Right ventricle myocardium superior (tissue), 1 donor: ENCODE measurements at places on chromosomes 4 and X. TPM values are rescaled to one million over a fixed set of nuclear protein-coding genes. Genes with fewer than 3 reads are reported as not detected.

The NSDHL gene
- total RNA-seq, result 19.0 TPM

DNA sequence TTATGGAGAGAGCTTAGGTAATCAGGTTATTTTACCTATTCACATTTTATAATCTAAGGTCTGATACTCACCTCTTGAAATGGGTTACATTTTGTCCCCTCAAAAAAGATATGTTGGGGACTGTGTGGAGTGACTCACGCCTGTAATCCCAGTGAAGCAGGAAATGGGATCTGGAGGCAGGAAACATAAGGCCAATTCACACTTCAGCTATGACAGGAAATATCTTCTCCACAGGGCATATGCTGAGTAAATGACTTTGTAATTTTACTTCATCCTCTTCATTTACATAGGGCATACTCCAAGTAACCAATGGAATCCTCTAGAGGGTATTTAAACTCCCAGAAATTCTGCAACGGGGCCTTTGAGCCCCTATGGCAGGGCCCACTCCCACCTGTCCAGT, 54.8 kb upstream of the ZMAT1 start:
- no peak for DNase-seq

The ARMCX2 gene
- 31.7 TPM for total RNA-seq

DNA sequence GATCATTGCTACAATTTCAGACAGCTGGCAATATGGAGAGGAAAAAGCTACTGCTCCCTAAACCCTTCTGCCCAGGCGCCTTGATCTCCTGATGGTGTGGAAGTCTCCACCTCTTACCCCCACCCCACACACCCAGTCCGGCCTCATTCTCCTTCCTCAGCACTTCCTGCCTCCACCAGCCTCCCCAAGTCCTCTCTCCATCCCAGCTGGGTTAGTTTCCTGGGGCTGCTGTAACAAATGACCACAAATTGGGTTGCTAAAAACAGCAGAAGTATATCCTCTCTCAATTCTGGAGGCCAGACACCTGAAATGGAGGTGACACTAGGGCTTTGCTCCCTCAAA, 1.1 kb upstream of the CCNQ start:
- DNase-seq, result no peak

DNA sequence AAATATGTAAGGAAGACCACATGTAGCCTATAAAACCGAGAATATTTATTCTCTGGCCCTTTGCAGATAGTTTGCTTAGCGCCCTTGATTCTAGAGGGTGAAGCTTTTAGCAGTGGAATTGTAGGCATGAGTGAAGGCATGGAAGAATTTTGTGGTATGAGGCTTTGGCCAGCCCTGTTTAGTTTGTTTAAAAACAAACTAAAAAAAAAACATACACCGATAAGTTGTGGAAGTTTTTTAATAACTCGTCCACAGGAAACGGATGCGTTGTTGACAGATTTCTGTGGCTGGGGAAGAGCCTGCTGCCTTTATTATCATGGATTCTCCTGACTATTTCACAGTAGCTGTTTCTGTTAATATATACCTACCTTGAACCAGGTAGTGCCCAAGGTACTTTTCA, 194.7 kb upstream of the LNX1 start:
- no peak for DNase-seq

- no peak for DNase-seq
Measured at GRCh38 chr4:100287534-100287933, 97.3 kb upstream of the DDIT4L start.

The SPANXC gene
- not detected for total RNA-seq

DNA sequence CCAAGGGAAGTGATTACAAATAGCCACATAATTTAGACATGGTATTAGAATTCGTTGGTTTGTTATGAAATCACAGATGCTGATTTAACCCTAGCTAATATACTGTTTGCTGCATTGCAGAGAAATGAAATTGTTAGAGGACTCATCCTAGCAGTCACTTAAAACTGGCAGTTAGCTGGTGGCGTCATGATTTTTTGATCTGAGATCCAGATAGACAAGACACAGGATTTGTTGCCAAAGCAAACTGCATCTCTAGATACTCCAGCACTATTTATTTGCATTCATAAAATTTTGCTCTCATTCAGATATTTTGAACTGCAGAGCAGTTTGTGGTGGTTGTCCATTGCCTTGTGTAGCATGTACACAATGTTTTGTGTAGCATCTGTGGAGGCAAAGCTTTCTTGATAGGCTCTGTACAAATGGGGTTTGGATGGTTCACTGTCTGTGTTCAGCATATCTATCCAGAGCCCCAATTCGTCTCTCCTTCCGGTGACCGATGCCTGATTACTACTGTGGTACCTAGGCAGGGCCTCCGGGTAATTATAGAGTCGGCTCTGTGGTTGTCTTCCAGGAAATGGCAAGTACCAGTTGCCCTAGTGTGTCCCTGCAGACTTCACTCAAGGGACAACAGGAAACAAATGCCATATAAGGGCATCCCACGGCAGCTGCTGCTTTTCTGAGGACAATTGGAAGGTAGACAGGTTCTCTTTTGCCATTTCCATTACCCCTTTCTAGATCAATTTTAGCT, 30.1 kb upstream of the SPARCL1 start:
- DNase-seq, result no peak

The FAM156A gene
- 7.6 TPM for total RNA-seq

The GPR34 gene
- 6.4 TPM for total RNA-seq

- no peak for DNase-seq
Measured at GRCh38 chr4:47432749-47433148, 30.8 kb downstream of the COMMD8 start.

GRCh38 chr4:76850010-76850441, 47.9 kb downstream of the SOWAHB start:
- DNase-seq, result no peak

- no peak for DNase-seq
Measured at GRCh38 chr4:52105276-52105675, 54.2 kb downstream of the SPATA18 start.

GRCh38 chrX:25079020-25079419, 63.3 kb upstream of the ARX start:
- no peak for DNase-seq

DNA sequence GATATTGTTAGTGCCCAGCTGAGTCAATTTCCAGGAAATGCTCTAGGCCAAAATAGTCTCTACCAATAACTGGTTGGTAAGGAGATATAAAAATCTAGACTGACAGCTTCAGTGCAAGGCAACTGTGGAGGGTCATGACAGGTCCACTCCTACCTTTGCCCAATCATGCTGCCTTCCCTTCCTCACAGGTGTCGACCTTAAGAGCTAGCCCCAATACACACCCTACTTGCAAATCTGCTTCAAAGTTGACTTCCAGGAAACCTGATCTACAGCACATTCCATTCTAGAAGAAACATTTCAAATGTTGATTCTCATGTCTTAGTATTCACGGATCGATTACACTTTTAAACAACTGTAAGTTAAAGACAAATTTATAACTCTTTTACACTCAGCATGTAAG, 1455.5 kb downstream of the TECRL start:
- no peak for DNase-seq

DNA sequence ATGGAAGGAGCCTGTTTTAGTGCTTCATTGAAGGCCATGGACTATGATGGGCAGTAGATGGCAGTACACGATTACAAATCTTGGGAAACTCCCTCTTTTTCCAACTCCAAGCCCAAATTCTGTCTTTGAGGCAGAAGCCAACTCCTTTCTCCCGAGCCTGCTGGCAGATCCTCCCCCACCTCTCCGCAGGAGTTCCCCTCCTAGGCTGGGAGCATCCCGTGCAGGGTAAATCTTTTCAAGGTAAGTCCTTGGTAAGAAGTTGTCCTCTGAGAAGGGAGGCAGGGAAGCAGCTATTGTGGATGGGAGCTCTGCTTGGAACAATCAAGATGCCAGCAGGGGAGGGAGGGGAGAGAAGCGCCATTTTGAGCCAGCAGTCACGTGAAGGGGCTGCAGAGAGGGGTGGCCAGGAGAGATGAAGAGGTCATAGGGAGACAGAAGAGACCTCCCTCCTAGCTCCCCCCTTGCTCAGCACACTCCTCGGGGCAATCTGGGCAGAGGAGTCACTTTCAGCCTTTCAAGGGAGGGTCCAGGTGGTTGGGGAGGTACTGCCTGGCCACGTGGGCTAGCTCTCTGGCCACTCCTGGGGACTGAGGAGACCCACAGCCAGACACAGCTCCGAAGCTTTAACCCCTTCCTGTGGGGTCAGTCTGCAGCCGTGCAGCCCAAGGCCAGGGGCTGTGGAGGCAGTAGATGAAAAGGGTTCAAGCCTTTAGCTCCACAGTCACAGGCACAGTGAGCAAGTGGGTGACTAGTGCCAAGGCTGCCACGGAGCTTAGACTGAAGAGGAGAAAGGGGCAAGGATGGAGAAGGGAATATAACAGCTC, 9.6 kb downstream of the CC2D2A start:
- DNase-seq, result peak; percentile 50

- no peak for DNase-seq
Measured at GRCh38 chrX:1407035-1407434, 15.1 kb upstream of the SLC25A6 start.

DNA sequence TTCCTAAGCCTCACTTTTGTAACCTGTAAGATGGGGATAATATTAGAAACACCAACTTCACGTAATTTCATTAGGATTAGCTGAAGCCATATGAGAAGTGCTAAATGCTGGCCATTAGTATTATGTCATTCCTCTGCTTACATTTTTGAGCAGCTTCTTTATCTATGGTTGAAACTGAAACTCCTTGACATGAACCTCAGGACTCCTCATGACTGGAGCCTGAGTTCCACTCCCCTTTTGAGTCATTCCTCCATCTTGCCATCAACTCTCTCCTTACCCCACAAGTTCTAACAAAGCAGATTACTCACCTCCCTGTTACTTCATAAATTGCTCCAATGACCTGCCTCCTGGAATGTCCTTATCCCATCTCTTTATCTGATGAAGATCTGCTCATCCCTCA, 123.2 kb upstream of the KCNIP4 start:
- DNase-seq, result no peak

GRCh38 chr4:142960126-142960525, 114.0 kb upstream of the INPP4B start:
- no peak for DNase-seq

- no peak for DNase-seq
Measured at GRCh38 chr4:122803788-122804208, 22.8 kb upstream of the FGF2 start.

DNA sequence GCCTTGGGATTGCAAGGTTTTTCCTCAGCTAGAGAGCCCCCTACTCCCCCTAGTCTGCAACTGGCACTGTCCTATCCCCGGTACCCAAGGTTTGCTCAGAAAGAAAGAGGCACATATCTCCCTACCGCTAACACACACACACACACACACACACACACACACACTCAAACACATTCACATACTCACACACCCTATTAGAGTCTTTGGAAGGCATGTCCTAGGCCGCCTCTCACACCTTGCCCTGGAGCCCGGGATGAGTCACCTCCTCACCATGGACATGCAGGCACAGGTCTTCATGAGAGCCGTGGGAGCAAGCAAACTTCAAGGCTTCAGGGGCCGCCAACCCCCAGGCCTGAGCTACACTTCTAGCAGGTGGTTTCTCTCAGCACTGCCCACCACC, 49.2 kb downstream of the PJA1 start:
- no peak for DNase-seq

The AP1S2 gene
- total RNA-seq, result 117 TPM

DNA sequence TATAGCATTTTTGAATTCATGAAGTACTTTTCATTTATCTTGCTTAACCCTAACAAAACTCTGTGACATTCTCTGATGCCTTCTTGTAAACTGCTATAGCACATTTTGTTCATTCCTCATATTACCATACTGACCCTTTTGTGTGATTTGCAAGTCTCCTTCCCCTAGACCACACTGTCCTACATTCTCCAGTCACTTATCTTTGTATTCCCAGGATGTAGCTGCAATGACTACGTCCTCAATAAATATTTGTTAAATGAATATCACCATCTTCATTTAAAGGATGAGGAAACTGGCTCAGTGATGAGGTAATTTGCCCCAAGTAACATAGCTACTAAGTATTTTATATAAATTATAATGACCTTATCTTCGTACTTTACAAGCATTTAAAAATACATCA, 11.9 kb downstream of the HUWE1 start:
- DNase-seq, result no peak

GRCh38 chr4:149120331-149121022, 678.3 kb upstream of the NR3C2 start:
- no peak for DNase-seq

The PDGFRA gene
- 29.8 TPM for total RNA-seq

GRCh38 chrX:22662776-22663175, 337.0 kb upstream of the DDX53 start:
- DNase-seq, result no peak

DNA sequence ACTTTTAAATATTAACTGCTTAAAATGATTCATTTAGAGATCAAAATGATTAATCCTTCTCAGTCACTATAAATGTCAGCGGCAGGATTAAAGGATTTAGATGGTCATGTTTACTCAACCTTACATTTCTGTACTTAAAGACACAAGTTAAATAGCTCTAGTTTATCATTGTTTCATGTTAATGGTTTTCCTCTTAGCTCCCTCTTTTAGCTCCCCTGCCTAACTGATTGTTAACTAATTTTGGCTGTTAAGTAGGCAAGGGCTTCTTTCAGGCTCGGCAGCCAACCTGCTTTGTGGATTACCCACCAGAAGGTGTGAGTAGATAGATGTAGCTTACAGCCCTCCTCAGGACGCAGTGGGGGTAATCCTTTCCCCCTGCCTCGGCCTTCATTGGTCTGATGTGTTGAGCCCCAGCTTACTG, 96.0 kb downstream of the TENM3 start:
- no peak for DNase-seq

DNA sequence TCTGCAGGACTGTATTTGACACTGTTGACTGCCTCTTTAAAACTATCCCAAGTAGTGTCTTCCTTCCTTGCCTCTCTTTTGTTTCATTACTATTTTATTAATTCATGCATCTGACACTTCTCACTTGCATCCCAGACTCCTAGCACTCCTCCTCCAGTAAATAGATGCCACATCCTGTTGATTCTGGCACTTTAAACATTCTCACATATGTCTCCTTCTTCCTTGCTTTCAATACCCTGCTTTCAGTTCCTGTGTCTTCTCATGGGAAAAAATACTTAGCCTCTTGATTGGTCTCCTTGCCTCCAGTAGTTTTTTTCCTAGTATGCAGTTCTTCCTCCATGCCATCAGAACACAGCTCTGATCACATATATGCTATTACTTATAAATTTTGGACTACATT, 5.1 kb downstream of the RNF128 start:
- no peak for DNase-seq

The SLITRK4 gene
- total RNA-seq, result 0.38 TPM

- DNase-seq, result no peak
Measured at GRCh38 chr4:84632092-84632491, 49.2 kb downstream of the CDS1 start.

DNA sequence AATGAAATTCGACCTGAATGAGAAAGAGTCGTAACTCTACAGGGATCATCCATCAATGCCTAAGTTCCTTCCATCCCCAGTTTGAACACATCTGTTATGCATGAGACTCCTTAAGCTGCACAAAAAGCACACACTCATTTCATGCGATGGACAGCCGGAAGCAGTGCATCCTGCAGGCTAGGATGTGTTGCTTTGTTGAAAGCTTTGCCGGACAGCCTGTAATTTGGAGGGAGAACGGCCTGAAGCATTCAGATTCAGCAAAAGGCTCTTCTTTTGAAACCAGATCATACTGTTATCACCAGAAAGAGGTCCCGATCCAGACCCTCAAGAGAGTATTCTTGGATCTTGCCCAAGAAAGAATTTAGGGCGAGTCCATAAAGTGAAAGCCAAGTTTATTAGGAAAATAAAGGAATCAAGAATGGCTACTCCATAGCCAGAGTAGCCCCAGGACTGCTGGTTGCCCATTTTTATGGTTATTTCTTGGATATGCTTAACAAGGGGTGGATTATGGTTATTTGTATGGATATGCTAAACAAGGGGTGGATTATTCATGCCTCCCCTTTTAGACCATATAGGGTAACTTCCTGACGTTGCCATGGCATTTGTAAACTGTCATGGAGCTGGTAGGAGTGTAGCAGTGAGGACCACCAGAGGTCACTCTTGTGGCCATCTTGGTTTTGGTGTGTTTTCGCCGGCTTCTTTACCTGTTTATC, 48.1 kb upstream of the DHRSX start:
- no peak for DNase-seq
